ENCODE measurements at places on chromosomes 4 and X.

DNA sequence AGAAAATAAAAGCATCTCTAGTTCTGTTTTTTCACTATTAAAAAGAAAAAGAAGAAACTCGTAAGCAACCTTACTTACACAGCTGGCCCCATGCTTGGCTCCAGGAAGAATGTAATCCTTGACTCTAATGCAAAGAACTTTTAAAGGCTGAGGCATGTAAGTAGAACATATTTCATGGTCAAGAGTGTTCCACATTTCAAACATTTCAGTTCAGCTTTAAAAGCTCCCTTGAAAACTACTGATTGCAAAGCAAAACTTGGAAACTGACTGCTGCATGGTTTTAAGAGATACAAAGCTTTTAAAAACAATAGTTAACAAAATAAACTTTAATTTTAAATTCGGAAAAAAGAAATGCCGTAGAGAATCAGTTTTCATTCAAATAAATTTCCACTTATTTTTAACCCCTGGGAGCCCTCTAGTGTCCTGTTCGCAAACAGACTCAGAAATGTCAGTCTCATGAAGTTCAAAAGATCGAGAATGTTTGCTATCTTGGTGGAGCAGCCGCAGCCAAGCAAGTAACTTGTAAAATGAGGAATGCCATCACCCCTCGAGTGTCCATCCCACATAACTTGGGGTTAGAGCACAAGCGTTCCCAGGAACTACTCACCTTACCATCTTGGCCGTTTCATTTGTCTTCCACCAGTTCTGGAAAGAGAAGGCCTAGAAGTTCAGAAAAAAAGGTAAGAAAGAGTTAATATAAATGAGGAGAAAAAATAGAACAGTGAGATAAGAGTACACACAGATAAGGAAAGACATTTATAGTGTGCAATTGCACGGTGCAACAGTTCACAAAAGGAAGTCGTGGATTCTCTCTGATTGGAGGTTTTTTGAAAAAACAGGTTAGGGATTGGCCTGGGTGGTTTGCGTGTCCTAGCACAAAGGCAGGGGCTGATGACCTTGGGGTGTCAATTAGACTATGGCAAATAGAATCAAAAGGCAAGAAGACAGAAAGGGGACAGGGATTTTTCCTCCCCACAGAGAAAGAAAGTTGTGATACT lies at the start of gene GASK1B:
TSS of gene GASK1B (minus strand) at position 765 of the 998 bp plus-strand sequence. CDS start 1,650 bp downstream, outside the sequence.
- no peak for DNase-seq

DNA sequence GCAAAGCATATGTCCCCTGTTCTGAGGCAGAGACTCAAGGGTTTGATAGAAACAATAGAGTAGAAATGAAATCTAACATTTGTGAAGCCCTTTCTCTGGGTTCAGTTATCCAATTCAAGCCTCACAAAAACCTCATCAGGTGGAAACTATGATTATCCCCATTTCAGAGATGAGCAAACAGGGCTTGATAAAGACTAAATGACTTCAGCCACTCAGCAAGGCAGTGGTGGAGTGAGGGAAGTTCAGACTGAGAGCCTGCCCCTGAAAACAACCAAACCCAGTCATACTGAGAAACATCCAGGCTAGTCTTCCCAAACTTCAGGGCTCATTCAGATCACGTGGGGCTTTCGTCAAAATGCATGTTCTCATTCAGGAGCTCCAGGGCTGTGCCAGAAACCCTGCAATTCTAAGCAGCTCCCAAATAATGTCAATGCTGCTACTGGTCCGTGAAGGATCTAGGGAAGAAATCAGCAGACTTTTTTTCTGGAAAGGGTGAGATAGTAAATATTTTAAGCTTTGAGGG lies 109.6 kb upstream of the KIT start:
- no peak for DNase-seq

DNA sequence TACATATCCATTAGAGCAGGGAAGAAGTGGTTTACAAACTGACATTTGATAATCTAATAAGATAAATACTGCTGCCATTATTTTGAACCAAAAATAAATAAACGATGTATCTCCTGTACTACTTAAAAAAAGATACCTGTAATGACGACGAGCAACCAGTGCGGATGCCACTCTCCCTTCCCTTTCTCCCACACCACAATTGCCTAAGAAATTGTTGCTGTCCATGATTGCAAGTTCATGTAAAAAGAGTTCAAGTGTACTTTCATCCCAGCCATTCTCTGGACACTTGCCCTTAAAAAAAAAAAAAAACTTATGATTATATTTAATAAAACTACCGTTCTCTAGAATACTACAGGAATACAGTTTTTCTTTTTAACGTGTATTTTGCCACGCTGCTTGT lies 1.4 kb downstream of the SEPSECS start:
- DNase-seq, result no peak

GRCh38 chr4:188127214-188127874 lies 11.9 kb upstream of the TRIML1 start:
- DNase-seq, result no peak

DNA sequence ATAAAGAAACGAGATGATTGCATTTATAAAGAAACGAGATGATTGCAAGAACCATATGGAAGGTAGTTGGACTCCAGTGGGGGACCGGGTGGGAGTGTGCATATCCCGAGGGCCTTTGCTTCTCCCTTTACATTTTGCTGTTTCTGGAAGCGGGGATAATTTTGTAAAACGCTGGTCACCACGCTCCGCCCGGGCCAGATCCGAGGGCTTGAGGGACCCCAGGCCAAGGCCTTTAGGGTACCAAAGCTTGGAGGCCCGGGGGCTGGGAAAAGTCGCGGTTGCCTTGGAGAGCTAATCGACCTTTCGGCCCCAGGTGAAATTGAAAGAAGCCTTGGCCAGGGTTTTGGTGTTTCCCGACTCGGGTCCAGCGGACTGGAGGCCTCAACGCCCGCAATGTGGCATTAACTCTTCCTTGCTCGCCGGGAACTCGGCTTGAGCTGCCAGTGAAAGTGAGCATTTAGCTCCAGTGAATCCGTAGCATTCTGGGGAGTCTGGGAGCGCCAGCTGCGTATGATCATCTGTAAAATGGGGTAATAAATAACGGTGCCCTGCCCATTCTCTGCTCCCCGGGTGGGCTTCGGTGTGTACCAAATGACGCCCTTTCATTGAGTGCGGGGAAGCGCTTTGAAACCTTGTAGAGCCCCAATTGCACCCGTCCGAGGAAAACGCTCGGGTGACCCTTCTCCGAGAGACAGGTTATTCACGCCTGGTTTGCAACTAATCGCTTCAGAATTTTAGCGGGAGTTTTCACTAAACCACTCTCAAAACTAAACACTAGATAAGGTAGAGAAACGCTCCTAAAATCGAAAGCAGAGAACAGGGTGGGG lies 4.5 kb downstream of the NKX3-2 start:
- no peak for DNase-seq

GRCh38 chr4:153292897-153293741 lies 51.4 kb upstream of the MND1 start:
- DNase-seq, result no peak
